Bone marrow (tissue), 2 donors: ENCODE measurements at places on chromosomes 5 and 9.

DNA sequence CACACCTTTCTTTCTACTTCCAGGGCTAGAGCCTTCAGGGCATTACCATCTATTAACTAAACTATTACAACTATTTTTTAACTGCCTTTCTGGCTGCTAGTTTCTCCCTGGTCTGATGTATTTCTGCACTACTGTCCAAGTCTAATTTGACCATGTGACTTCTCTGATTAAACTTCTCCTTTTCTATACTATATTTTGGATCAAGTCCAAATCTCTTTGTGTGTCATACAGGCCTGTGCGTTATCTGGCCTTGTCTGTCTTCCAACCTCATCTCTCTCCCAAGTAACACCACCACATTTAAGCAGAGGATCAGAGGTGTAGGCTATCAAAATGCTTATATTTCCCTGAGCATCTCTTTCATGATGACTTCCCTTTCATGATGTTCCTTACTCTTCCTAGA, 47.2 kb upstream of the OR13F1 start:
- DNase-seq = no peak

DNA sequence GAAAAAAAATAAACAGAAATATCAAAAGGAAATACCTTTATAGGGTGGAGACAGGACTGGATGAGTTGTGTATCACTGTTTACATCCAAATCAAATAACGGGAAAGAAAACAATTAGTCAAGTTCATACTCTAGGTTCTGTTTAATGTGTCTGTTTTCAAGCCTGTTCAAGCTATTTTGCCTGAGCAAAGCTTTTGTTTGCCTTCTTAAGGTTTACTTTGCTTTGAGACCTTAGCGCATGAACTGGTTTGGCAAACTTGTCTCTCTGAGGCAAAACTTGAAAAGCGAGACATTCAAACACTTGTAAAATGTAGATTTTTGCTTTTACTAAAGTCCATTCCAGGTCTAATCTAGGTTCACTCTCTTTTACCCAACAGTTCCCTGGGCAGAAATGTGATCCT, 174.1 kb upstream of the RFX3 start:
- no peak for DNase-seq

- no peak for DNase-seq
These were observed 55.2 kb downstream of the TRIP13 start for GRCh38 chr5:947626-948471.

DNA sequence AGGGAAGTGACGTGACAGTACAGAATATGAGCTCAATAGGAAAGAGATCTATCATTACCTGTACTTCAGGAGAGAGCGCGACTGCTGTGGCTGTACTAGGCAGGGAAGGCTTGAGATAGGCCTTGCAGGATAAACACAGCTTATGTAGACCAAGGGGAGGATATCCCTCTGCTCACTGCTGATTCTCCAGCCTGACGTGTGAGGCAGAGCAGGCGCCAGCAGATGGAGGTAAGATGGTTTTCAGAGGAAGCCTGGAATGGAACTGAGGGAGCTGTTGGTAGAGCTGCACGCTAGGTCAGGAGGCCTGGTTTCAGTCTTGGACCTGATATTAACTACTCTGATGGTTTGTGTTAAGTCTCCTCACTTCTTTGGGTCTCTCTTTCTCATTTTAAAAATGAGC, 291.4 kb downstream of the YTHDC2 start:
- DNase-seq = no peak

GRCh38 chr5:149201121-149201637, 59.9 kb downstream of the ABLIM3 start:
- no peak for DNase-seq

DNA sequence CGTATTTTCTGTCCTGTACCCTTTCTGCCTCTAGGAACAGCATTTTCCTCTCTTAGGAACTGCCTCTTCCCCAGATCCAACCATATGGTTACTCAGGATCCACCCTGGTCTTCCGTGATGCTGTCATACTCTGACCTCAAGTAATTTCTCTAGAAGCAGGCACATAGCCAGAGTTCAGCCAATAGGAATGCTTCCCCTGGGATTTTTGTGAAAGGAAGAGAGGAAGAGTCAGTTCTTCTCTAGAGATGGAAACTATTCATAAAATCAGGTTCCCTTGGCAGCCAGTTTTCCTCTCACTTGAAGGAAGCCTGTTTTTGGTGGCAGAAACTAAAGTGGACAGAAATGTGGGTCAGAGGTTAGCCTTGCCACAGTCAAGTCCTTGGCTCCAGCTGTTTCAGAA, 400.1 kb upstream of the PCSK5 start:
- no peak for DNase-seq

DNA sequence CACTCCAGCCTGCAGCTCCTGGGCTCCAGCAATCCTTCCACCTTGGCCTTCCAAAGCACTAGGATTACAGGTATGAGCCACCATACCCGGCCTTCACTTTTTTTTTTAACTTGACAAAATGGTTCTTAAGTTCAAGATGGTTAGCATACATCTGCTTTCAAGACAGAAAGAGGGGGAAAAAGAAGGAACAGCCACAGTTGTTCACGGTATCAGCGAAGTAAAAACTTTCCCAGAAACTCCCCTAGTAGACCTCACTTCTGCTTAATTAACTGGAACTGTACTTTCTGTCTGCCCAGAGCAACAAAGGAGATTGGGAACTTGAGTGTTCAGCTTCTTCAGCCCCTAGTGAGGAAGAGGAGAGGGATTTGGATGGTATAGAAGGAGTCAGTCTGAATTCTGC, 116.7 kb downstream of the UGCG start:
- DNase-seq = no peak

- DNase-seq = no peak
These were observed 10.6 kb upstream of the QSOX2 start for GRCh38 chr9:136255896-136256890.

- no peak for DNase-seq
These were observed 152.9 kb downstream of the NIPBL start for GRCh38 chr5:37029436-37029835.

DNA sequence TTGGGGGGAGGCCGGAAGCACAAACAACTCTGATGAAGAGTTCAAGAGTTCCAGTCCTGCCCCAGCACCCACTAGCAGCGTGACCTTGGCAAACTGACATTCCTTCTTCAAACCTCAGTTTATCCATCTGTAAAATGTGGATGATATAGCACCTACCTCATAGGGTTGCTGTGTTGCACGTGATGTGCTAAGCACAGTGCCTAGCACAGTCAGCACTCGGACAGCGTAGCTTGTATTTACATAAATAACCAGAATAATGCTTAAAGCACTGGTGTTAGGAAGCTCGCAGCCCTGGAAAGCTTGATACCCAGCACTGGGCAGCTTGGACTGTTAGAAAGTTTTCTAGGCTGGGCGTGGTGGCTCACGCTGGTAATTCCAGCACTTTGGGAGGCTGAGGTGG, 5.1 kb downstream of the PKN3 start:
- no peak for DNase-seq

- no peak for DNase-seq
These were observed 50.6 kb downstream of the NKD2 start for GRCh38 chr5:1058988-1059883.

DNA sequence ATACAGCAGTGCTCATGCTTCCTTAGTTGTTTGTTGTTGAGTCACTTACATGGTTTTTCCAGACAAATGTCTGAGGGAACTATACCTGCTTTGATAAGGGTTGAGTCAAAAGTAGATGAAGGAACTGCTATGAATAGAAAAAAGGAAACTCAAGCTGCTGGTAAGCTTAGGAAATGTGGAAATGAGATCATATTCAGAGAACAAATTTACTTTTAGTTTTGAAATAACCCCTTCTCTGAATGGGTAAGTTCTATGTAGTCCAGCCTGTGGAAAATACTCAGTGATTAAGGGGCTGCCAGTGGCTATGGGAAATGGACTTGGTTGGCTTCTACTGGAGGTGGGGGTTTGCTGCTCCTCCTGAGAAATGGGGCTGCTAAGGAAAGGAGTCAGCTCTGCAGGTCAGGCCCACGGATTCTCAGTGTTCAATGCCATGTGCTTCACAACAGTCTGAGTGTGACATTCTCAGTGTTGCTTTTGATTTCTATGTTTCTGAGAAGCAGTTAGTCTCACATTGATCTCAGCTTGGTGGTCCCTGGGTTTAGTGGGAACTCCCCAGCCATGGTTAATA, 47.7 kb upstream of the GLRX start:
- DNase-seq = peak; percentile 14

DNA sequence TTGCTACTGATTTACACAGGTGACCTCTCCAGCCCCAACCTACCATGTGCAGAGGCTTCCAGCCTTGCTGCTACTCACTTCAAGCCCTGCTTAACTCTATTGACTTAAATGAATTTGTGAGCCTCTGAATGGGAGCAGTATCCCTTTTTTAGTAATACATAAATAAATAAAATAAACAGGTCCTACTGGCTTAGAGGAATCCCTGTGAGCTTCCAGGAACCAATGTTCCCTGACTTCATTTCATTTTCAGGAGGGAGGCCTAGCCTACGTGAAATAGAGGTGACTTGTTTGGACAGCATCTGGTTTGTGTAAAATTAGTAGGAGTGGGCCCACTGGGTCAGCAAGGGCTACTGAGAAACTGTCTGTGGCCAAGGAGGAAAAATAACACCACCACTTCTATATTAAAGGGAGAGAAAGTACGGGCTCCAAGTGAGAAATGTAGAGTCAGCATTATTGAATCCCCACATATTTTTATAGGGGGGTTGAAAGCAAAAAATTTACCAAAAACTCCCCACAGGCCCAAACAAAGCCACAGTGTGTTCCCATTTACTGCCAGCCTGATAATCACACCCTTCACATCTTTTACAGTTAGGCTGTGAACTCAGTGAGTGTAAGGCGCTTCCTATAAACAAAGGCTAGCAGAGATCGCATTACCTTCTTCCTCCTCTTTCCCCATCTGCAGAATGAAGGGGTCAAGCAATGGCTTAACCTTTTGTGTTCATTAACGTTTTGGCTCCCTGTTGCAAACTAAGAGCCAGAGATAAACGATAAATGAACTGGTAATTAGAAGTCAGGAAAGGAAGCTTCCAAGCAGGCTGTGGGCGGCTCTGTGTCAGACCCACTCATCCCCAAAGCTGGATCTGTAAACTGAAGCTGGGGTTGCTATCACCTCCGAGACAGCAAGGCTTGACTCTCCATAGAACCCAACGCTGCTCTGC, 138.8 kb upstream of the LIFR start:
- no peak for DNase-seq

GRCh38 chr5:107444300-107444699, 226.4 kb downstream of the EFNA5 start:
- DNase-seq = no peak
